ENCODE measurements at places on chromosomes 6 and 20.
A peak's percentile ranks its signal among the peaks of the same experiment; 100 is the strongest.

DNA sequence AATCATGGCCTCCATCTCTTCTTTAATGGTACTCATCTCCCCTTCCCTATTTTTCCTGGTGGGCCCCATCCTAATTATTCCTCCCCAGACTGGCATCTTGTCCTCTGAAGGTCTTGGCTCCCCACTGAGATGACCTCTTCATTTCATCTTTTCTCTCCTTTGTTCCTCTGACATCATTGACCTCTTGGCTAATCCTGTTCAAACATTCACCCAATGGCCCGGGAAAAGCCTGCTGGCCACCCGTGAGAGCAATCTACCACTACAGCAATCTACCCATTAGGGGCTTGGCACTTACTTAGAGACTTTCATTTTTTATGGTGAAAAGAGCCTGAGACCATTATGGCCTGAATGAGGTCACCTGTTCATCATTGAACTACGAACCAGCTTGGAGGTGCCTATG lies 130.8 kb downstream of the DNAH8 start:
- DNase-seq: no peak

- no peak for DNase-seq
Observed at GRCh38 chr20:61692479-61692878, 373.2 kb downstream of the TAF4 start.

- peak; percentile 40 for DNase-seq
Observed at GRCh38 chr20:49676581-49677291, 36.9 kb downstream of the B4GALT5 start.

DNA sequence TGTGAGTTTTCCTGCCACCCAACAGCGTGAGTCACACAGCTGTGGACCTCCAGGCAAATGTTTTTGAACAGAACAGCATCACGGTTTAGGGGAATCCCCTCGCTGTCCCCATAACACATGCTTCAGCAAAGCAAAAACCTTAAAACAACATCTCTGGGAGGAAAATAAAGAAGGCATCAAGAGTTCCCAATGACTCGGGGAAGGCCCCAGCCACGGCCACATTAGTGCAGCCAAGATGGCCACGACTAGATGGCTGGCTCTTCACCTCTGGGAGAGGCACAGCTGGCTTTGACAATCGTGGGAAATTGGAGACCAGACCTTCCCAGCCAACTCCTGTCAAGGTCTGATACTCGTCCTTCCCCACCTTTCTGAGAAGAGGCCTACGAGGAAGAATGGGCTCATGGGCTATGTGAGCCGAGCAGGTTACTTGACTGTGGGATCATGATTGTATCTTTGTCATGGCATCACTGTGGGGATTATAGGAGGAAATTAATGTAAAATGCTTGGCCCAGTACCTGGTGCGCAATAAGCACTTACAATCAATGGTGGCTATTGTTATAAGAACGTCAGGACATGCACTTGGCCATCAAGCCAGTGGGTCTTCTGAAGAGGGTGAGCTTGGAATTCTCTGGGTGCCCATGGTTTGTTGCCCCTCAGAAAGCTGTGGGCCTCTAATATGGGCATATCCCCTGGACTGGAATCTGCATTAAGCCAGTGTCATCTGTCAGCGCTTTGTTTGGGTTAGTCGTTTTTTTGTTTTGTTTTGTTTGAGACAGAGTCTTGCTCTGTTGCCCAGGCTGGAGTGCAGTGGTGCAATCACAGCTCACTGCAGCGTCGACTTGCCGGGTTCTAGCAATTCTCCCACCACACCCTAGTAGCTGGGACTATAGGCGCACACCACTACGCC lies 43.6 kb downstream of the FGD2 start:
- no peak for DNase-seq

DNA sequence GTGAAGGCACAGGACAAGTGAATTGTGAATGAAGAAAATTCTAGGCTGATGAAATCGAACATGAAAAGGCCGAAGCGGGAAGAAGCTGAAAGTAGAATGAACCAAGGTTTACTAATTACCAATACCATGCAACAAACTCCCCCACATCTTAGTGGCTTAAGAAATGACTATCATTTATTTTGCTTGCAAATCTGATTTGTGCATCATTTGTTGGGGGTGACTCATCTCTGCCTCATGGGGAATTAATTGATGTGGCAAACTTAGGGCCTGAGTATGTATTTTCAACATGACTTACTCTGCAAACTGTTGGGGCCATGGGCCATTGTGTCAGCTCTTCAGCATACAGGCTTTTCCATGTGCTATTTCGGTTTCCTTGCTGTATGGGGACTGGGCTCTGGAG lies 26.8 kb downstream of the PPP1R14C start:
- no peak for DNase-seq

- no peak for DNase-seq
Observed at GRCh38 chr20:50329981-50330503, 139.4 kb downstream of the CEBPB start.

DNA sequence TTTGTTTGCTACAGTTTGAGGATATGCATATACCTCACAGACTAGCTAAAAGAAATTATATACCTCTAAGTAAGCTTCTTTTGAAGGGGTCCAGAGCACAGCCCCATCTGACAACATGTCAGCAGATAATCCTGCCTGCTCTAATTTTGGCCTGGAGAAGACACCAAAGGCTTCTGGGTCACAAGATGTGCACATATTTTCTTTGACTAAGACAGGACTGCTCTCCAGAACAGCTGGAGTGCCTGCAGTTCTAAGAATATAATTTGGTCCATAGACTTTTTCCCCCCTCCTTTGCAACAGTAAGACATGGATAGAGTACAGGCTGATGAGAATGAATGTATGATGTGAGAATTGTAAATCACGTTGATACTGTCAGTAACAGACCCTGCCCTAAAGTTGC lies 107.9 kb upstream of the KCNK16 start:
- no peak for DNase-seq

DNA sequence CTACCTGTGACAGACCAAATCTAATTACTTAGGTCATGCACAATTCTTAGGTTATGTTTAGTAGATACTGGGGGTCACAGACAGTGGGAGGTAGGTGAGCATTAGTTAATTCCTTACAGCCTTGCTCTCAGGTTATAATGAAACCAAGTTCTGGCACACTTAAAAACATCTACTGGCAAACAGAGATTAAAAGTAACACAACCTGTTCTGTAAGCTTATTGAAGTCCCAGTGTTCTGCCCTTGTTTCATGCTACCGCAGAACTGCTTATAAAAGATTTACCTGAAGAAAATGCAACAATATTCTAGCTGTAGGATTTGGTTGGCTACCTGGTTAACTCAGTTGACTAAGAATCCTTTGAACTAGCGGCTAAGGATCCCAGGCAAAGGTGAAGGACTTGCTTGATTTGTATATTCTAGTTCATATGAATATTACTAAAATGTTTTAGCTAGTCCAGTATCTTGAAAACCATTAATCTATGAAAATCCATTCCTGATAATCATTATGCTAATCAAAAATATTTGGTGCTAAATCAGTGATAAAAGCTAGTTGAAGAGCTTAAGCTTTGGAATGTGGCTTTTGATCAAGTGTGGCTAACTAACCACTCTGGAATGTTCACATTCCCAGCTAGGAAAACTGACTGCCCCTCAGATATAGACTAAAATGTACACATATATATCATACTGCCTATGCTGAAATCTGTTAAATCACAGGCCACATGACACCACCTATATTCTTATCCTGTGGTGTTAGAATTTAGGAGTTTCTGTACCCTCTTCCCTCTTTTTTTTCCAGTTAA lies 7.2 kb downstream of the PEX3 start:
- DNase-seq: no peak

GRCh38 chr20:19996222-19996621 lies 20.9 kb upstream of the NAA20 start:
- no peak for DNase-seq

DNA sequence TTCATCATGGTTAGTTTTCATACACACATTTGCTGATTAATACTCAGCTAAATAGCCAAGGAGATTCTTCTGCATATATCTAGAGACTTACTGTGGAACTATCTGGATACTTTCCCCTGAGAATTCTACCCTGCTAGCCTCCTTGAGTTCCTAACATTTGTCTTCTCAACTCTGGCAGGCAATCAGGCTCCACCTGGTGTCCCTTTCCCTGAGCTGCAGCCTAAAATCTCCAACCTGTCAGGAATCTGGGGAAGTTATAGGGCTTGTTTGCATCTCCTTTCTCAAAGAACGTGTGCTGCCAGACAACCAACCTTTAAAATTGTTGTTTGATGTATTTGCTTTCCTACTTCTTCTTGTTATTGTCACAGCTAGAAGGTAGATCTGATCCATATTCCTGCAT lies 73.4 kb downstream of the FUT9 start:
- DNase-seq: peak; percentile 47

DNA sequence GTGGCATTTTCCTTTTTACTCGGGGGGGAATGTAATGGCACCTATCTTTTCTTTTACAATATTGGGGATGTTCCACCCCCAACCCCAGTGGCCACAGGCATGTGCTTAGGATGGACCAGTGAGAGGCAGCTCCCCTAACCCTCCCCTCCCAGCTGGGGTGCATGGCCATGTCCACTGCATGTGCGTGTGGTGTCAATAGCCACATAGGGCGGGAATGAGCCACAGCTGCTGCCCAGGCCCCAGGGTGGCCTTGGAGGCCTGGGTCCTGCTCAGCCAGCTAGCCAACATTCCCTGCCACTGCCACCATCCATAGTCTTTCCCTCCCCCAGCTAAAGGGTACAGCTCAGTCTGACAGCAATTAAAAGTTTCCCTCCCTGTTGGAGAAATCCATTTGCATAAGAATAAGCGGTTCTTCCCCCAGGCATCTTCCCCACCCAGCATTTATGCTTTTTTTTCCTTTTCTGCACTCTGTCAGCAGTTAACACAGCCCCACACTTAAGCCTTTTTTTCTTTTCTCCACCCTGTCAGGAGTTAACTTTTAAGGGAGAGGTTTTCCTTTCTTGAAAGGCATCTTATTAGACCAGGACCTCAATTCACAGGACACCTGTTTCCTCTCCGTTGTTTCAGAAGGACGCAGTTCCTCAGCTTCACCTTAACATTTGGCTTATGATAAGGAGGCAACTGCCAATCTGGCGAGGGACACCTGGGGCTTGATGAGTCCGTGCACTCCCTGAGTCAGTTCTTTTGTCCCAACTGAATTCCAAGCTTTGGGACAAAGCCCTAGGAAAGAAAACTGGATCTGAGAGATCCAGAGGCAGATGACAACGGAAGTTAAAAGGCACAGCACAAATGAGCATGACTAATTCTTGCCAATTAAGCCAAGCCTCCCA lies 121.4 kb downstream of the TPBG start:
- DNase-seq: no peak

GRCh38 chr20:2900845-2901592 lies 27.7 kb downstream of the PTPRA start:
- DNase-seq: no peak

DNA sequence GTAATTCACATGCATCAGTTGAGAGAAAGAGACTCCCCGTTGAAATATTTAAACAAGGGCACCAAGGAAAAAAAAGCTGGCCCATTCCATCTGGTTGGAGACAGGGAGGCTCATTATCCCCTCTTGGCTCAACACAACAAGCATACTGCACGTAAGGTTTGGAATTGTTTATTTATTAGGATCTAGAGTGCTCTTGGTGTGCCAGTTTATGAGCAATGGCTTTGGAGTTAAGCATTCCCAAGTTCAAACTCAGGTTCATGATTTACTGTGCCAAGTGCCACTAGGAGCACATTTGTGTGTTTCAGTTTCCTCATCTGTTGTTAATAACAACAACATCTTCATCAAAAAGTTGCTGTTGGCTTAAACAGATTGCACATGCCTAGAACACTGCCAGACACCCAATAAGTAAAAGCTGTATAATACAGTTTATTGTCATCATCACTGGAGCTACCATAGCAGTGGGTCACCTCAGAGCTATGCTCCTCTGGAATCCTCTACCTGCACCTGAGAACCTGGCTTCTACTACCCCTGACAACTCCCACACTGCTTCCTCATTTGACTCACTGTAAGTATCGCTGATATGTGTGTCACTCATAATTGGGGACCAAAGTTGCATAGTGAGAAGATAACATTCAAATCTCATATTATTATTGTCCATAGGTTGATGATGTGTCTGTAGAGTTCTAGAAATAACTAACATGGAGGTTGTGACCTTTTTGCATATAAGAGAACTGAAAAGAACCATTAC lies 5.4 kb downstream of the SLC17A3 start:
- DNase-seq: no peak

DNA sequence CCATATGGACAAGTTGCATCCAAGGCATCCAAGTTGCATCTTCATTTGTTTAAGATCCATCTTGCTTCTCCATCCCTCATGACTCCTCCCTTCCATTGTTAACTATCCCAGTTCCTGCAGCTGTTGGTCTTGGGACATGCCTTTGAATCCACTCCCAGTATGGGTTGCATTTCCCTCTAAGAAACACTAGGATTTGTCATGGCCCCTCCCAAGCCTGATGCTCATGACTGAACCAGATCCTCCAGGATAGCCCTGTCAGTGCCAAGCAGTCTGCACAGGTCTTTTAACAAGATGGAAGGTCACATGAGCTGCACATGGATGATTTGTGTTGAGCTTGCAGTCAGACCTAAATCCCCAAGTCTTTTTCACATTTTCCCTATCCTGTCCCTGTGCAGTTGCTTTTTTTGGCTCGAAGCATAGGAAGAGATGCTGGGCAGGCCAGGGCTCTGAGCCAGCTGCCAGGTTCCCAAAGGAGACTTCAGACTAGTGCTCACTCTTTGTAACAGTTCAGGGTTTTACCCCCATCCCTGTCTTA lies 4.2 kb downstream of the PPP2R5D start:
- no peak for DNase-seq

- no peak for DNase-seq
Observed at GRCh38 chr6:74510878-74511277, 695.0 kb downstream of the COL12A1 start.

DNA sequence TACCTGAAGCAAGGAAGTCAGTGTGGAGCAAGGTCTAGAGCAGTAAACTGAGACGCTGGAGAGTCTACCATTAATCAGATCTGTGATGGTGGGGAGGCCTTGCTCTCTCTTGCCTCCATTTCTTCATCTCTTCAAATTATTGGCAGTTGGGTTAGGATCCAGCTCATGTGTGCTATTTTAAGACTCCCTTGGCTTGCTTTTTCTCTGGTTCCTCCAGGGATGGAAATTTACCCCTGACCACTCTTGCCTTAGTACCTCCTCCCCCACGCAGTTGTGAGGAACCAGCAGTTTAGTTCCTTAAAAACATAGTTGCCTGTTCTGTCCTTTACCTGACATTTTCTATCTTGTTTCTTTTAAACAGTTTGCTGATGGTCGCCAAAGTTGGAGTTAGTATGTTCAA lies 7.4 kb downstream of the TMEM14C start:
- DNase-seq: no peak

- DNase-seq: no peak
Observed at GRCh38 chr6:13096084-13096483, 232.3 kb downstream of the TBC1D7 start.
